ENCODE measurements at places on chromosomes 7 and 10. TPM values are rescaled to one million over a fixed set of nuclear protein-coding genes. Genes with fewer than 3 reads are reported as not detected.

DNA sequence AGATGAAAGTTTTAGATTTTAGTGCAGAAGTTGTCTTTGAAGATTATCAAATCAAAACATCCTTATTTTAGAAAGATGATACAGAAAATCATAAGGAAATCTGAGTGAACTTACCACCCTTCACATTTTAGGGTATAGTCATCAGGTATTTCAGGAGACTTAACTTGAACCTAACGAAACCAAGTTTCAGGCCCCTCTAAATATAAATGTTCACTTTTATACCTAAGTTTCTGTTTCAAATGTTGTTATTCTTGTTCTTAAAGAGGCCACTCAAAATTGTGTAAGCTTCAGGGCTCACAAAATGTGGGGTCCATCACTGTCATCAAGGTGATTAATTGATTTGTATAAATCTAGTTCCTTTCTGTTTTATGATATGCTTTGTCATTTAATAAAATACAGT, 216.2 kb downstream of the KIAA1217 start:
- DNase-seq = no peak

GRCh38 chr7:112202816-112203215, 3.4 kb downstream of the DOCK4 start:
- DNase-seq = peak; percentile 27

DNA sequence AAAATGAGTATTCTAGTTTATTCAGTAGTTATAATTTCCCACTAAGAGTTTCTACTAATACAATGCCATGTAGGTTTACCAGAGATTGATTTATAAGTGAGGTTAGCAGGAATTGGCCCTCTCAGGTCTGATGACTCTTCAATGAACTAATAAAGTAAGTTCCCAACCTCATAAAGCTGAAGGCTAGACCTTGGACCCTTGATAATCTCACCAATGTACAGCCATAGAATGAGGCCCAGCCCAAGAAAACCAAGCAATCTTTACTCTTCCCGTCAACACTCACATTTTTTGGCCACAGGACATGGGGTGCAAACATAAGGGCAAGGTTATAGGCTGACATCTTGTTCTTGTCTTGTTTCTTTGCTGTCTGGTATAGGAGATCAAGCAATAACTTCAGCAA, 33.3 kb downstream of the ARHGAP19 start:
- no peak for DNase-seq

- no peak for DNase-seq
Measured at GRCh38 chr10:43707770-43708169, 59.1 kb upstream of the ZNF32 start.

HNRNPH3 gene
- polyA plus RNA-seq = 291 TPM

GRCh38 chr7:157820796-157821195, 484.0 kb downstream of the DNAJB6 start:
- DNase-seq = no peak

GRCh38 chr10:48495282-48496045, 109.4 kb downstream of the ARHGAP22 start:
- peak; percentile 5 for DNase-seq

DNA sequence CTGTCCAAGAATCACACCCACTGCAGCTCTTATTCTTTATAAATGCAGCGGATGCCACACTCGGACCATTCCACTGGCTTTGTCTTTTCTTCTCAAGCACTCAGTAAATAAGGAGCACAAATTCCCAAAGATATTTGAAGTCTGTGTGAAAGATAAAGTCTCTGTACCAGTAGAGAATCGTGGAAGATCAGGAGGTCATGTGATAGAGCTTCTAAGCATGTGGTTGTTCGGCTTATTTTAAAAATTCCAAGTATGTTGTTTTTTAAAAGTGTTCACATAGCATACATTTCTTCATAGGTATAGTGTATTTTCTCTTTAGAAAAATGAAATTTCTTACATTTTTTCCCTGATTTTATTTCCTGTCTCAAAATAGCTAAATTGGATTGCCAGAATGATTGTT, 75.8 kb downstream of the NOC3L start:
- DNase-seq = no peak

GRCh38 chr10:123614888-123615287, 51.3 kb upstream of the GPR26 start:
- peak; percentile 50 for DNase-seq

AGMO gene
- polyA plus RNA-seq = 0.05 TPM

SLC18A2 gene
- polyA plus RNA-seq = 7.1 TPM

DNA sequence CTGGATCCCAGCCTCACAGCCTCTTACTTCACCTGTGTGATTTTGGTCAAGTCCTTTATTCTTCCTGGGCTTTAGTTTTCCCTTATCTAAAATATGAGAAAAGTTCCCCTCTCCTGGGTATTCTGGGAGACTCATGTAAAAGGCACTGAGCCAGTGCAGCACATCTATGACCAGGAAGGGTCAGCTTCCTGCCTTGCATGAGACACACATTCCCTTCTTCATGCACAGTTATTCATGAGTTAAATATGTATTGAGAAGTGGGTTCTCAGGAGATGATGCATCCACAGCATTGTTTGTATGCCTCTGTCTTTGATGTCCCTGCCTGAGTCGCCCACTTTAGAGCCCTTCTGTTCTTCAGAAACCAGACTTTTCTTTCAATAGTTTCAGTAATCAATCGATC, 33.3 kb downstream of the EGFR start:
- DNase-seq = no peak

- no peak for DNase-seq
Measured at GRCh38 chr10:110388687-110389052, 84.0 kb upstream of the SMNDC1 start.

DNA sequence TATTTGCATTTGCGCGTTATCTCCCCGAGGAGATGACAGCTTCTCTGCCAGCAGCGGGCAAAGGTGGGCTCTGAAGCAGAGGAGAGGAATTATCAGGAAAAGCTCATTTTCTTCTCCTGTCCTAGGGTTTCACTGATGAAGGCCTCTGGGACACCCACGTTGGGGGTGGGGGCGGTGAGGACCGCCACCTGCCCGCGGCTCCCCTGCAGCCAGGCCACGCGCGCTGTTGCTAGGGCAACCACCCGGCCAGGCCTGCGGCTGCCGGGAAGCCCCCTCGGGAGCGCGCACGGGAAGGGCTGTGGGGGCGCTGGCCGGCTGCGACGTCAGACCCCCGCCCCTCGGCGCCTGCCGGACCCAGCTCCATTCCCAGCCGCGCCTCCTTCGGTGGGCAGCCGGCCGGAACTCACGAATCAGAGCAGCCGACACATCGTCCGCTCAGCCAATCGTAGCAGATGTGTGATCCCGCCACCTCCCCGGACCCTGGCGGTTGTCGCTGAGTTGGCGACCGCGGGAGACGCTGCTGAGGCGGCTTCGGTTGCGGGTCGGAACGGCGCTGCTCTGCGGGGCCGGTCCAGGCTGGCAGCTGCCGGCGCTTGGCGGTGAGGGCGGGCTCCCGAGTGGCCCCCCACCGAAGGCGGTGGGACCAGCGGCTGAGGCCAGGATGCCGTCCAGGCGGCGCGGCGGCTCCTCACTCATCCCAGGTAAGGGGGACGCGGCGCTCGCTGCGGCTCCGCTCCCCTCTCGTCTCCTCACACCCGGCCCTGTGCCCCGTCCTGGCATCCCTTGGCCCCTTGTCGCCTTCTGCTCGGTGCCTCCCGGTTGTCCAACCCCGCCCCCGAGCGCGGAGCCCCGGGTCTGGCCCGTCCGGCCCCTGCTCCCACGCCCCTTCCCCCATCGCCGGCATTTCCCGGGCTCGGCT, at the start of gene TPST1:
Gene TPST1, plus strand, starts transcription at position 513 of the 919 bp plus-strand sequence. CDS start 35,092 bp downstream, outside the sequence.
- DNase-seq = peak; percentile 89

- peak; percentile 18 for DNase-seq
Measured at GRCh38 chr10:130226012-130226411, 89.8 kb downstream of the GLRX3 start.

DNA sequence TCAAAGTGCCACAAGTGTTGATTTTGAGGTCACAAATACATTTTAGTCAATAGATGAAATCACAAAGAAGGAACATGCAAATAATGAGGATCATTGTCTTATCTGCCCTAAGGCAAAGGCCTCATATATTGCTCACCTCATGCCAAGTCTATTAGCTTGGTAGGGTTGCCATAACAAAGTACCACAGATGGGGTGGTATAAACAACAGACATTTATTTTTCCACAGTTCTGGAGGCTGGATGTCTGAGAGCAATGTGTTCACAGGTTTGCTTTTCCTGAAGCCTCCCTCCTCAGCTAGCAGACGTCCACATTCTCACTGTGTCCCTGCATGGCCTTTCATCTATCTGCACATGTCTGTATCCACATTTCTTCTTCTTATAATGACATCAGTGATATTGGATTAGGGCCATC, 59.6 kb downstream of the RELN start:
- no peak for DNase-seq

IFIT2 gene
- 4.0 TPM for polyA plus RNA-seq

- DNase-seq = no peak
Measured at GRCh38 chr10:97508342-97508741, 9.6 kb downstream of the UBTD1 start.

- DNase-seq = no peak
Measured at GRCh38 chr10:31011665-31012022, 20.0 kb downstream of the ZNF438 start.

JMJD1C gene
- 64.4 TPM for polyA plus RNA-seq

DNA sequence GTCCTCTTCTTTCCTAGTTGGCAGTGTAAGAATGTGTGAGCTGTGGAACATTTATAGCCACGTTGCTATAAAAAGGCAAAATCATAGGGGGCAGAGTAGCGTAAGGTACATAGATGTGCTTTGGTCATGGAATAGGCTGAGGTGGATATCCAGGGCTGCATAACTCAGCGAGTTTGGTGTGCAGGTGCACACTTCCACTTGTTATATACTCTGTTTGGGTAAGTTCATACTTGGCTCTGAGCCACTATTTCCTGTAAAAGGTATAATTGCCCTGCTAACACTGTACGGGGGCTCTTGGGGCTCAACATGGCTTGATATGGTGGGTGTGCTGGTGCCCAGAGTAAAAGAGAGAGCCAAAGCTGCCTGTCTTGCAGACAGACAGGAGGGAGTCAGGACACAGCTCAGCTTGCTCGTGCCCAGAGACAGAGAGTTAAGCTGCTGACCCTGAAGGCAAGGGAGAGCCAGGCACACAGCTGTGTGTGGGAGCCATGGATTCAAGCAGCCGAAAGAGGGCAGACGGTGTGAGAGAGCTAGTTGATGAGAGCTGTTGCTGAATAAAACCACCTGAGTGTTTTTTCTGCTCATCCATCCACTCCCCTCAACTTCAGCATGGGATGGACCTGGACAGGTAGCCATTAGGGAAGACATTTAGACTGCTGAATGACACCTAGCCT, 126.7 kb downstream of the DKK1 start:
- DNase-seq = no peak

DNA sequence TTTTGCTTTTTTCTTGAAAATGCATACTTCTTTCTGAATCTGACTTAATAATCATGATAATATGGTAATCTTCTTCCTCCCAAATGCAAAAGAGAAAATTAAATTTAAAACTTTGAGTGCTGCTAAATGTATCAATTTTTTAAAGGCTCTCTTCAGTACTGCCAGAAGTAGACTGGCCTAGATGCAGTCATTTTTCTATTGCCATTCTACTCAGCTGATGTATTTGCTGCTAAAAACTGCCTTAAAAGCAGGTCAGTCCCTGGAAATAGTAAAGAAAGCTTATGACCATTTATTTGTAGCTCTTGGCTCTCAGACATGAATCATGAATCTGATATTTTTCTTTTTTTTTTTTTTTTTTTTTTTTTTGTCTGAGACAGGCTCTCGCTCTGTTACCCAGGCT, 28.5 kb downstream of the NAPEPLD start:
- no peak for DNase-seq

GJD4 gene
- polyA plus RNA-seq = not detected

DNA sequence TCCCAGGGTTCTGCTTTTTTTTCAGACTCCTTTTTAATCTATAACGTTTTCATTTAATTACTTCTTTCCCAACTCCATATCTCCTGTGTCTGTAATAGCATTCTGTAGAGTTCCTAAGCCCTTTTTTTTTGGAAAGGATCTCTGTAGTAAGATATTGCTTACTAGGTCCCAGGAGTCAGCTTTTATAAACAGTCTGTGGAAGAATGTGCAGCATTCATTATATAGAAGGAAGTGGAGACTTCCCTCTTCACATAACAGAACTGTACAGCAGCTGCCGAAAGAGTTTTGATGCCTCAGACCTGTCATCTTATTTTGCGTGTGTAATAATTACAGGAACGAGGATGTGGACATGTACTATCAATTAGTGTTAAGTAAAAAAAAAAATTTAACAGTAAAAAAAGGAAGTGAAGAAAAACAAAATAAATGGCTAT, 7.4 kb upstream of the STEAP4 start:
- no peak for DNase-seq

- DNase-seq = no peak
Measured at GRCh38 chr7:80902019-80902418, 16.8 kb downstream of the SEMA3C start.

GRCh38 chr10:30051220-30051619, 8.2 kb downstream of the JCAD start:
- no peak for DNase-seq

DNA sequence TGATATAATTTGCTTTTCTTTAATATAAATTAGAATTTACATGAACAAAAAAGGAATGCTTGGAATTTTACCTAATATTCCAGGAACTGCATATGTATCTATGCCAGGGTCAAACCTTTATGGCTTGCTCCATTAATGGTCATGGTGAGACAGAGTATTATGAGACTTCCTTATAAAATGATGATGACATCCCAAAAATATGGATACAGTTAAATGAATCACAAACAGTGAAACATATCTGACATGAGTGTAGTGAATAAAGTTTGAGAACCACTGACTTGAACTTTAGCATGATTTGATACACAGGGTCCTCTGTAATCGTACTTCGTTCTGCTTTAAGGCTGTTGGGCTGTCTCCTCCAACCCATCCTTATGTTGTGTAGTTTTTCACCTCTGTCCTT, 51.8 kb downstream of the MARCHF5 start:
- no peak for DNase-seq

DNA sequence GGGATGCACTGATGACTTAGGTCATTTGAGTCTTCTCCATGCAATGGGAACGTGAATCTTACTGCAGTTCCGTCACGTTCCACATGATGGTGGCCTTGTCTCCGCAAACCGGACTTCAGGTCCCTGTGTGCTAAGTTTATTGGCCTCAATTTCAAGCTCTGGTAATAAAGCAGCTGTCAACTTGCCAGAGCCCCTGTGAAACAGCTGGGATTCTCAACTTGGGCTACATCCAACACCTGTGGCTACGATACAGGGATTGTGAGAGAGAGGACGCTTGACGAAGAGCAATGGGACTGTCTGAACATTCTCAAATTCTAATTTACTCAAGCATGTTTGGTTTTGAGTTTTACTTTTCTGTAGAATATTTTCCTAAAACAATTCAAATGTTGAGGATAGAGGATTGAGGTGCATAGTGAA, 174.2 kb downstream of the PTN start:
- peak; percentile 48 for DNase-seq

KCNMA1 gene
- 6.4 TPM for polyA plus RNA-seq

- no peak for DNase-seq
Measured at GRCh38 chr7:33849971-33850559, 55.3 kb upstream of the BMPER start.

DNA sequence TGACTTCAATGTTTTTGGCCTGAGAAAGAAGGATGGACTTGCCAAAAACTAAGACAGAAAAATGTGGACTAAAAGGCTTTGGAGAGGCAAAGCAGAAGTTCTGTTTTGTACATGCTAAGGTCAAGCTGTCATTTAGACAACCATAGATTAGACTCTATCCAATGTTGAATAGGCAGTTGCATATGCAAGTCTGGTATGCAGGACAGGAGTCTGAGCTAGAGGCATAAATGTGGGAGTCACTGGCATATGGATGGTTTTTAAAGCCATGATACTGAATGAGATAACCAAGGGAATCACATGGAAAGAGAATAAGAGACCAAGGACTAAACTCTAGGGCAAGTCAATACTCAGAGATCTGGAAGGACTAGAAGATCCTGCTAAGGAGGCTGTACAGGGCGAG, 164.1 kb downstream of the LSM5 start:
- no peak for DNase-seq

GRCh38 chr10:128866551-128866950, 600.5 kb upstream of the MGMT start:
- DNase-seq = no peak

Data from adrenal gland (tissue), 19 donors.